Kidney (tissue), 22 donors: ENCODE measurements at places on chromosomes 3 and 15. TPM values are rescaled to one million over a fixed set of nuclear protein-coding genes. Genes with fewer than 3 reads are reported as not detected.
A peak's percentile ranks its signal among the peaks of the same experiment; 100 is the strongest.

DNA sequence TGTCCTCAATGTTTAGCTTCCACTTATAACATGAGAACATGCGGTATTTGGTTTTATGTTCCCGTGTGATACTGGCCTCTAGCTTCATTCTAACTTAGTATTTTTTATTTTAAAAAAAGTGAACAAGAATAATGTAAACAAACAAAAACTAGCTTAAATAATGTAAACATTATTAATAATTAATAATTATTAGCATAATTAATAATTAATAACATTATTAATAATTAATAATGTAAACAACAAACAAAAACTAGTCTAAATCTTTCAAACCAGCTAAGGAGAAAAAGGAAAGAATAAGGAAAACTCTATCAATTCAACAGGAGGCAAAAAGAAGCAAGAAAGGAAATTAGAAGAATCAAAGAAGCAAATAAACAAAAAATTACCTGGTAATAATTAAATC, 66.2 kb upstream of the CLSTN2 start:
- DNase-seq, result no peak

XIRP1 gene
- total RNA-seq, result 0.09 TPM

- peak; percentile 76 for DNase-seq
Observed at GRCh38 chr15:26771578-26772153, 1.2 kb downstream of the GABRB3 start.

DNA sequence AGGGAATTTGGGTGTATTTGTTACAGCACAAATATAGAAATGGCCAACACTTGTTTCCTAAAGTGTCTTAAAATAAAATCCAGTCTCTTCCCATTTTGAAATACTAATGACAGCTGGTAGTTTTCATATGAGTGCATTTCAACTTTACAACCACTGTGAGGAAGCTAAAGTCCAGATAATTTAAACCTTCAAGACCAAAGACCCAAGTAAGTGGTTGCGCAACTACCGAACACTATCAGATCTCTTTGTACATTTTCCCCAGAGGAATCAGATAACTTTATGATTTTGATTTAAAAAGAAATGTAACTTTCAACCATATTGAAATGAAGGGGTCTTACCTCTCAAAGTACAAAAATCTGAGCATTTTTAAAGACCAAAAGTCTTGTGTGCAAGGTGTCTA, 14.3 kb downstream of the BCL2L10 start:
- DNase-seq, result no peak

SIDT1 gene
- total RNA-seq, result 4.9 TPM

DNA sequence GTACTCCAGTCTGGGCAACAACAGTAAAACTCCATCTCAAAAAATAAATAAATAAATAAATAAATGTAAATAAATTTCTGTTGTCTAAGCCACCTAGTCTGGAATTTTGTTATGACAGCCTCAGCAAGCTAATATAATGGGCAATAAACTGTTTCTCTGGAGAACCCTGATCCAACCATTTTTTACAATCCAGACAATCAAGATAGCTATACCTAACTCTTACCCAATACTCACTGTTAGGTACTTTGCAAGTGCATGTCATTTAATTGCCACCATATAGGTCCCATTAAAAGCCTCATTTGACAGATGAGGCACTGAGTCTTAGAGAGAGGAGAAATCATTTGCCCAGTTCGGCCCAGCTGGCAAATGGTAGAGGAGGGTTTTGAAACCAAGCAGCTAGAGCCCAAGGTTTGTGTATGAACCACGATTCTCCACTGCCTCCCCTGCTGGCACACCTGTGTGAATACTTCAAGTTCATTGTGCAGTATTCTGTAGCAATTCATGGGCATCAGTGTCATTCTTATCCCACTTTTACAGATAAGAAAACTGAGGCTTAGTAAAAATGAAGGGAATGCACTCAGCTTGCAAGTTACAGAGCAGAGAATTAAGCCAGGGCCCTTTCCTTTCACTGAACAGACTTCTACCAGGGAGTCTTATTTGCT, 107.0 kb upstream of the UBE2E1 start:
- DNase-seq, result no peak

- DNase-seq, result no peak
Observed at GRCh38 chr3:47578119-47578632, 489 bp downstream of the CSPG5 start.

- no peak for DNase-seq
Observed at GRCh38 chr15:62940093-62940754, 102.3 kb upstream of the TPM1 start.

- DNase-seq, result no peak
Observed at GRCh38 chr15:45993072-45993471, 358.2 kb downstream of the SQOR start.

DNA sequence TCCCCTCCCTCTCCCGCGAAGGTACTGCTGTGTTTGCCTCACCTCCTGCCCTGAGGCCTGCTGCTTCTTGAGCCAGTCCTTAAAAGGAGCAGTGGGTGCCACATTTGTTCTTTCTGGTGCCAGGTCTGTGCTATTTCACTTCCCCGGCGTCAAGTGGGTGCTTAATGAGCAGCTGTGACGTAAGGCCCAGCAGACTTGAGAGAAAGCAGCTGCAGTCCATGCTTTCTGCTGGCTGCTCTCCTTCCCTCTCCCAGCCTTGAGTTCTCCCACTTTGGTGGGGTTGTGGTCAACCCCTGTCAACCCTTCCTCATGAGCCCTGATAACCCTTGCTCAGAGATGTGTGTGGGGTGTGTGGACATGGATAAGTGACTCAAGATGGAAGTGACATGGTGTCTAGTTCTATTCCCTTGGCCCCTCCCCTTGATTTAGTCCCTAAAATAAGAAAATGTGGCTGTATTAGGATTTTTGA, 6.9 kb downstream of the INAFM2 start:
- peak; percentile 45 for DNase-seq

PDZRN3 gene
- total RNA-seq, result 13.2 TPM

TAGLN3 gene
- 0.79 TPM for total RNA-seq

GRCh38 chr3:150345021-150345538, 63.0 kb upstream of the TSC22D2 start:
- peak; percentile 91 for DNase-seq

GRCh38 chr3:124609402-124609801, 120.8 kb upstream of the UMPS start:
- no peak for DNase-seq

- DNase-seq, result no peak
Observed at GRCh38 chr3:72161881-72162595, 377.1 kb upstream of the PROK2 start.

ZNF385D gene
- total RNA-seq, result 8.9 TPM

ZBBX gene
- 1.2 TPM for total RNA-seq

- peak; percentile 48 for DNase-seq
Observed at GRCh38 chr15:60001610-60002527, 2.2 kb upstream of the FOXB1 start.

DNA sequence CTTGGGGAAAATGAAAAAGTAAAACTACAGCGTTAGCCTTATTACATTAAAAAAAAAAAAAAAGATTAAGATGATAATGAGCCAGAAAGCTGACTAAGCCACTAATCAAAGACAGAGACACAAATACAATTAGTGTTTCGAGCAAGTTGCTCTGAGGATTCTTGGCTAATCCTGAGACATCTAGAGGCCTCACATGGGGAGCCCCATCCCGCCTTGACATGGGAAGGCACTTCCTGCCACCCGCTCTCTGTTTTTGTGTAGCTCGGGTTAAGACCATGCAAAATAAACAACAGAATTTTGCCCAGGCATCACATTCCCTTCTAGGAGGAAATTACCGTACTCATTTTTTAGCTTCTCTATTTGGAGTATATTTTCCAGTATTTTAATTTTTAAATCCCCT, 15.3 kb downstream of the HESX1 start:
- DNase-seq, result no peak
